ENCODE measurements at places on chromosomes 12 and 14.

- DNase-seq, result no peak
These were observed 146.5 kb downstream of the PIWIL1 start for GRCh38 chr12:130484221-130484620.

DNA sequence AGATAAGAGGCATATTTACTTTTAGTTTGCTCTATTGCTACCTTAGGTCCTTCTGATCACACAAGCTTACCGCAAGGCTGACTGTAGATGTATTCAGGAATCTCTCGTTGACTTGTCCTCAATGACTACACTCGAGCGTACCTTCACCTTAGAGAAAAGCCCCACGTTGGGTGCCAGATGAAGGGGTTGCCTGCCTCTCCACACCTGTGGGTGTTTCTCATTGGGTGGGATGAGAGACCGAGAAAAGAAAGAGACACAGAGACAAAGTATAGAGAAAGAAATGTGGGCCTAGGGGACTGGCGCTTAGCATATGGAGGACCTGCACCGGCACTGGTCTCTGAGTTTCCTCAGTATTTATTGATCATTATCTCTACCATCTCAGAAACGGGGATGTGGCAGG lies 51.8 kb downstream of the ASCL4 start:
- no peak for DNase-seq

GRCh38 chr12:12209043-12209442 lies 57.8 kb downstream of the LRP6 start:
- no peak for DNase-seq

DNA sequence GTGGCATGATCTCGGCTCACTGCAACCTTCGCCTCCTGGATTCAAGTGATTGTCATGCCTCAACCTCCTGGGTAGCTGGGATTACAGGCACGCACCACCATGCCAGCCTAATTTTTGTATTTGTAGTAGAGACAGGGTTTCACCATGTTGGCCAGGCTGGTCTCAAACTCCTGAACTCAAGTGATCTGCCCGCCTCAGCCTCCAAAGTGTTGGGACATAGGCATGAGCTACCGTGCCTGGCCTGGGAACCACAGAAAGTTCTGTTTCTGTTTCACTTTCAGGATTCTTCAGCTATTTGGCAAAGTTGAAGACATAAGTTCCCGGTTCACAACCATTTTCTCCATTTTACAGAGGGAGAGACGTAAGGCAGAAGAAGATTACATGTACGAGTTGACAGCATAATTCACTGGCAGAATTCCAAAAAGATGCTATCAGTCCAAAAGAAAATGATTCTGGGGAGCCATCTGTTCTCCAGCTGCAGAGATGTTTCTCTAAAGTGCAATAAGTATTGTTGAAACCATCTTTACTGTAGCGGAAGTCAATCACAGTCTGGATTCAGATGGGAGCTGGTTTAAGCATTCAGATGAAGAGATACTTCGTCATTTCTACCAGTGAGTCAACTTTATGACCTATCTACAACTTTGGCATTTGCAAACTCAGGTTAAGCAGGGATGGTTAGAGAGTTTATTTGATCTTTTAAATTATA lies 8.1 kb upstream of the RNF34 start:
- no peak for DNase-seq

DNA sequence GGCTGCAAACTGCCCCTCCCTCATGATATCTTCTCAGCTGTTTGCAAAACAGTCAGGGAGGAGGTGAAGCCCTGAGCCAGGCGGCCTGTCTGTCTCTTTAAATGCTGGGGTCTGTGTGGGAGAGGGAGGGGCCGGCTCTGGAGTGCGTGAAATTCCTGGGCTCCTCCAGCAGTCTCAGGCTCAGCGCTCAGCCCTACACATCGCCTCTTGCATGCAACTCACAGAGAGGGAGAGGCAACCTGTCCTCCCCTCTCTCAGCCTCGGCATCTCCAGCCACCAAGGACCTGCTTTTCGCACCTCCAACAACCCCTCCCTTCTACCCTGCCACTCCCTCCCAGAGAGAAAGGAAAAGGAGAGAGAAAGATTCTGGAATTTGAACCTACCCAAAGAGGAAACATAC lies at the start of gene NRXN3:
Gene NRXN3, plus strand, starts transcription at position 171 of the 400 bp plus-strand sequence. CDS start 72,721 bp downstream, outside the sequence.
- peak; percentile 66 for DNase-seq

DNA sequence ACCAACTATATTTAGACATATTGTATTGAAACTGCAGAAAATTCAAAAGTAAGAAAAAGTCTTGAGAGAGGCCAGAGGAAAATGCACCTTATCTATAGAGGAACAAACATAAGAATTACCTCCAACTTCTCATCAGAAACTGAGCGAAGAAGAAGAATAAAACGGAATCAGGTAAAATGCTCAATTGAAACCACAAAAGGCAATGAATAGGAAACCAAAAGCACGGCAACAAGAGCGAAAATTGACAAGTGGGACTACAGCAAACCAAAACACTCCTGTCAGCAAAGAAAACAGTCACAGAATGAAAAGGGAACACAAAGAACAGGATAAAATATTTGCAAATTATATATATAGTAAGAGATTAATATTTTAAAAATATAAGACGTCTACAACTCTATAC lies 61.9 kb upstream of the PARP11 start:
- no peak for DNase-seq

Data from COR-L47 (cell line).